ENCODE measurements at places on chromosomes 11 and 22. TPM values are rescaled to one million over a fixed set of nuclear protein-coding genes. Genes with fewer than 3 reads are reported as not detected.

DNA sequence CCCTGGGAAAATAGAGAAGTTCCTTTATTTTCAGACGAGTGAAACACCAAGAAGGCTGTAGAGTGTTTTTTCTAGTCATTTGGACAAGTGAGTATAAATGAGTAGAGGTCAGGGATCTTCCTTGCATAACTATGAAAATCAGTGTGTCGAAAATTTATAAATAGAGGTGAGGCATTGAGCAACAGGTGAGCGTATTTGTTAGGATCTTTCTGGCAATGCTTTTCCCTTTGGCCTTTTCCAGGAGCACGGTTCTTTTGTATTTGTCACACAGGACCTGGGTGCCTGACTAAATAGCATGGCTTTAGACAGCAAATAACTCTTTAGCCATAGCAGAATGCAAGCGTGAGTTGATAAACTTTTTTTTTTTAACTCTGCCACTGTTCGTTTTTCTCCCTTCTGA lies 19.6 kb upstream of the ARHGAP42 start:
- DNase-seq = no peak

DNA sequence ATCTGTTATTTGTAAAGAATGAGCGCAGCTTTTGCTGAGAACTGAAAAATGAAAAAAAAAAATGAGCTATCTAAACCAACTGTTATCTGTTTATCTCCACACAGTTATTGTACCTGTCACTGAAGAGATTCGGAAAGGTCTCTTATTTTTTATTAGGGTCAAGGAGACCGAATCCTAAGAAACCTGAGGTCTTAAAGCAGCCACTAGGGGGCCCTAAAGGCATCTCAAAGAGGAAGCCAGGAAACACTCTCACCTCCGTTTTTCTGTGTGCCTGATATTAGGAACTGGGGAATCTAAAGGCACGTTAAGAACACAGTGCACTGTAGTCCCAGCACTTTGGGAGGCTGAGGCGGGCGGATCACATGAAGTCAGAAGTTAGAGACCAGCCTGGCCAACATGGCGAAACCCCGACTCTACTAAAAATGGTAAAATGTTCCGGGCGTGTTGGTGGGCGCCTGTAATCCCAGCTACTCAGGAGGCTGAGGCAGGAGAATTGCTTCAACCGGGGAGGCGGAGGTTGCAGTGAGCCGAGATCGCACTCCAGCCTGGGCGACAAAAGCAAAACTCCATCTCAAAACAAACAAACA lies 3.5 kb upstream of the LARGE1 start:
- DNase-seq = peak; percentile 60

- peak; percentile 84 for DNase-seq
These were observed 8.8 kb downstream of the CLMP start for GRCh38 chr11:123186286-123186685.

DNA sequence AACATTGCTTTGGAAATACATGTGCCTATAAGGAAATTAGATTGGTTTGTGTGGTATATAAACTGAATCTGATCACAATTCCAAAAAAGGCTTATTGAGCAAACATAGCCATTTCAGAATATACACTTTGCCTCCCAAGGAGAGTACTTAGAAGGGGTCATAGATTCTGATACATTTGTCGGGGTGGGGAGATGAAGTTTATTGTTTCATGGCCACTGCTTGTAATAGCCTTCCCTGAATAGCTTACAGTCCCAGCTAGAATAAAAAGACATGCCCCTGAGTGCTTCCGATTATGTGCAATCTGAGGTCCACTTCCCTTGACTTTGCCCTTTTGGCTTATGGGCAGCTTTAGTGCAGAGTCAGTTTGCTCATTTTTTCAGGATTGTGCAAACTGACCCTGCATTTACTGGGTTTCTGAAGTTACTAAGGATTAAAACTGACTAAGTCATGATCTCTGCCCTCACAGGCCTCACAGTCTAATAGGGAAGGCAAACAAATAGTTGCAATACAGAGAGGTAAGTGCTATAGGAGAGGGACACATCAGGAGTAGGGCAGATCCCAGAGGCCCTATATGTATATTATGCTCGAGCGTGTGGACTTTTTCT lies 184.2 kb downstream of the BLID start:
- no peak for DNase-seq

DEUP1 gene
- under 0.01 TPM for total RNA-seq

OR6T1 gene
- total RNA-seq = not detected

CTSW gene
- total RNA-seq = not detected

Data from bronchial epithelial cell (primary cell).